ENCODE measurements at places on chromosomes 3 and 15. TPM values are rescaled to one million over a fixed set of nuclear protein-coding genes. Genes with fewer than 3 reads are reported as not detected.

Gene PLEKHO2
- total RNA-seq = 18.5 TPM

Gene ACAN
- total RNA-seq = 0.78 TPM

Gene C3orf22
- total RNA-seq = not detected

Gene SI
- not detected for total RNA-seq

Gene ILDR1
- total RNA-seq = not detected

Gene SERPINI2
- total RNA-seq = not detected

Gene ABI3BP
- total RNA-seq = 0.48 TPM

Gene GREM1
- total RNA-seq = 68.1 TPM

Gene DUOX1
- not detected for total RNA-seq

Gene CACNA2D3
- total RNA-seq = 11.2 TPM

Gene CIDEC
- not detected for total RNA-seq

Gene AQR
- 45.1 TPM for total RNA-seq

Gene EOMES
- not detected for total RNA-seq

Gene TSPAN3
- 261 TPM for total RNA-seq

Gene DCLK3
- not detected for total RNA-seq

Gene ITIH1
- not detected for total RNA-seq

Gene NEK11
- 5.0 TPM for total RNA-seq

Gene GANC
- 19.0 TPM for total RNA-seq

Gene CYP11A1
- total RNA-seq = not detected

Gene PRTG
- 13.3 TPM for total RNA-seq

Gene TIMMDC1
- 125 TPM for total RNA-seq

Gene ANKRD63
- not detected for total RNA-seq

Gene PPARG
- total RNA-seq = 7.8 TPM

Gene VGLL3
- 19.8 TPM for total RNA-seq

Data from RPMI7951 (cell line).